ENCODE measurements at places on chromosomes 1 and 21. TPM values are rescaled to one million over a fixed set of nuclear protein-coding genes. Genes with fewer than 3 reads are reported as not detected.
A peak's percentile ranks its signal among the peaks of the same experiment; 100 is the strongest.

GRCh38 chr1:67211589-67212563, 45.6 kb downstream of the IL23R start:
- peak; percentile 19 for DNase-seq

DNA sequence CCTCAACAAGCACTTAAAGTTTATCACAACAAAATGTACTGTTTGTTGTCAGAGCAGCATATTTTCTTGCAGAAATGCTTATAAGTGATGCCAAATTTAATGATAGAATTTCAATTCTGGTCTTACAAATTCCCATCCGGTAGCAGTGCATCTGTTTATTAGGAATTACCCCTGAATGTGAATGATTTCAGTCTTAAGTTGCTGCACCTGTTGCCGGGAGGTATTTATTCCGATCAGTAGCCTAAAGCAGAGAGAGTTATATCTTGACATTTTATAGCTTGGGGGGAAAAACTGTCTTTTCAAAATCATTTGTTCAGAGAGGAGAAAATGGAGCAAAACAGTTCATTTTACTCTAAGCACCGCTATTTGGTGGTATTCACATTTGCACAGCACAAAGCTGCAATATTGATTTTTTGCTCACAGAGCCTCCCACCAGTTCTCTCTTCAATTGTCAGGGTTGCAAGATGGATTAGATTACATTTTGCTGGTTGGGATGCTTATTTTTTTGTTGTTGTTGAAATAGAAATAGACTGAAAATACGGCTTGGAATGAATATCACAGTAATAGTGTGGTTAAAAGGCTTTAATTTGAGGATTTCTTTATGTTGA, 98.6 kb downstream of the ADGRL2 start:
- no peak for DNase-seq

DNA sequence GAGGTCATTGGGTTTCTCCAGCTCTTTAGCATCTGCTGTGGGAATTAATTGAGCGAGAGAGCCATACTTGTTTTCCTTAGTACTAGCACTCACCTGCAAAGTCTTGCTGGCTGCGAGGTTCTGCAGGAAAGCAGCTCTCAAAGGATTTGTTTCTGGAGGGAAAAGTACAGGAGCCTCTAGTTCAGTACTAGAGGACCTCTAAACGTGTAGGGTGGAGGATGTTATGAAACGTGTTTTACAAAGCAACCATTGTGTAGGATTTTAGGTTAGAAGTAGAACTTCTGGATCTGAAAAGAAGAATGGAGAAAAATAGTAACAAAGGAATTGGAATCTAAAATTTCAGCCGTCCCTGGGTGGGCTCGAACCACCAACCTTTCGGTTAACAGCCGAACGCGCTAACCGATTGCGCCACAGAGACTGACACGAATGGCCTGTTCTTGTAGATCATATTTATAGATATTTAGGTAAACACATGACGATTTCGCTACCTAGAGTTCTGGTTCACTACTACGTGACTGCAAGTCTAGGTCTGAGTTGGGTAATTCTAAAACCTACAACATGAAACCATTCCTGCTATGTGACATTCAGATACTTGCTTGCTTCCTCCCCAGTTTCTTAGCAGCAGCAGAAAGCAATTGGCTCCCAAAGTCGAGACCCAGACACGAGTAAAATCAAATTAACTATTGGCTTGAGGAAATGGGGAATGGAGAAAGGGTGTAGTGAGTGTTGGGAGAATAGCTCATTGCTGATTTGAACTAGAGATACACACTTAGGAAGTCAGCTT, 60.2 kb upstream of the CFAP126 start:
- peak; percentile 63 for DNase-seq

DNA sequence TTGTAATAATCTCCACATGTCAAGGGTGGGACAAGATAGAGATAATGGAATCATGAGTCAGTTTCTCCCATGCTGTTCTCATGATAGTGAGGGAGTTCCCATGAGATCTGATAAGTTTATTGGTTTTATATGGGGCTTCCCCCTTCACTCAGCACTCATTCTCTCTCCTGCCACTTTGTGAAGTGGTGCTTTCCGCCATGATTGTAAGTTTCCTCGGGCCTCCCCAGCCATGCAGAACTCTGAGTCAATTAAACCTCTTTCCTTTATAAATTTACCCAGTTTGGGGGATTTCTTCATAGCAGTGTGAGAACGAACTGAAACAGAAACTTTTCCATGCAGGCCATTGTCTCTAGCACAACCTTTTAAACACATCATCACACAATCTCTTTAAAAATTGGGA, 221.5 kb upstream of the BRINP3 start:
- DNase-seq = no peak

The APCS gene
- 0.42 TPM for total RNA-seq

DNA sequence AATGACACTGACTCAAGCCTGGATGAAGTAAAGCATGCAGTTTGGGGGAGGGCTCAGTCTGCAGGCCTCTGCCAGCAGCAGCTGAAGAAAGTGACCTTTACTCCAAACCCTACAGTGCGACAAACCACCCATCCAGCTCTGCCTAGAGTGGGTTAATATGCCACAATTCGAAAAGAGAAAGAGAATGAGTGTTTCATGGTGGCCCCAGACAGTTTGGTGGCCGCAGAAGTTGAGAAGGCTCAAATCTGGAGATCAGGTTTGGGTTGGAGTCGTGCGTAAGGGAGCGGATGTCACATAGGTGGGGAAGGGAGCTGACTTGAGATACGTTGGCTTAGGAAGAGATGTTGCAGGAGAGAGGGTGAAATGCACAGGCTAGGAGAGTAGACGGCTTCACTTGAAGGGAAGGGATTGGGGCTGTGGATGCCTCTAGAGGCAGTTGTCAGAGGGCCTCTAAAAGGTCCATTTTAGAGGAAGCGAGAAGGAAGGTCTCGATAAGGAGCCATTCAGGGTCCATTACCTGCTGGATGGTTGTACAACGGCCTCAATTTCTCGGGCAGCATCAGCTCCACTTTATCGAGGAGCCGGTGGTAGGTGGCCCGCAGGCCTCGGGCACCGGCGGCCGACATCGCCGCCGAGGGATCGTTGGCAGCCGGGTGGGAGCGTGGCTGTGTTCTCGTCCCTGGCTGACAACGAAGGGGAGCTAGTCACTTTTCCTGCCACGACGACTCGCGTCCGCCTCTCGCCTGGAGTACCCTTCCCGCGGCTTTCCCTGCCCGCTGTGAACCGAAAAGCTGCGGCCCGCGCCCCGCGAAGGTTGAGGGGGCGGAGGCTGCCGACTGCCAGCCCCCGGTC, 1.0 kb upstream of the DCAF6 start:
- no peak for DNase-seq

DNA sequence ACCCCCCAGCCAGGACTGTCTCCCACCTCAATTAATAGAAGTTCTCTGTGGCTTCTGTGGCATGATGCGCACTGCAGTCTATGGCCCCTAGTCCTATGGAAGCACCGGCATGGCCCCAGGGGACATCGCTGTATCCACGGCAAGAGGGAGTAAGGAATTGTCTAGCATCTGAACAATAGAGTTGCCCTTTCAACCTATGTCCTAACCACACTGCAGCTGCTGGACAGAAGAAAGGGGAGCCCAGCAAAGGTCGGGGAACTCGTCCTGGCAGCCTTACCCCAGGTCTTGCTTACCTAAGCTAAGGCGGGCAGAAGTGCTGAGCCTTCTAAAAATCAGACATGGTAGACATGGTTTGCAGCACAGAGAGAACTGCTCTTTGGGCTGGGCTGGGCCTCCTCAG, 103.3 kb upstream of the EDN2 start:
- no peak for DNase-seq

GRCh38 chr1:38527373-38527966, 332.1 kb downstream of the RRAGC start:
- DNase-seq = peak; percentile 37

The CD1E gene
- not detected for total RNA-seq

- no peak for DNase-seq
Measured at GRCh38 chr1:60870269-60870865, 212.0 kb upstream of the NFIA start.

The ZNF683 gene
- total RNA-seq = not detected

The RAB3B gene
- 15.1 TPM for total RNA-seq

The MAN1C1 gene
- total RNA-seq = 1.2 TPM

- DNase-seq = no peak
Measured at GRCh38 chr1:60893136-60893930, 189.0 kb upstream of the NFIA start.

DNA sequence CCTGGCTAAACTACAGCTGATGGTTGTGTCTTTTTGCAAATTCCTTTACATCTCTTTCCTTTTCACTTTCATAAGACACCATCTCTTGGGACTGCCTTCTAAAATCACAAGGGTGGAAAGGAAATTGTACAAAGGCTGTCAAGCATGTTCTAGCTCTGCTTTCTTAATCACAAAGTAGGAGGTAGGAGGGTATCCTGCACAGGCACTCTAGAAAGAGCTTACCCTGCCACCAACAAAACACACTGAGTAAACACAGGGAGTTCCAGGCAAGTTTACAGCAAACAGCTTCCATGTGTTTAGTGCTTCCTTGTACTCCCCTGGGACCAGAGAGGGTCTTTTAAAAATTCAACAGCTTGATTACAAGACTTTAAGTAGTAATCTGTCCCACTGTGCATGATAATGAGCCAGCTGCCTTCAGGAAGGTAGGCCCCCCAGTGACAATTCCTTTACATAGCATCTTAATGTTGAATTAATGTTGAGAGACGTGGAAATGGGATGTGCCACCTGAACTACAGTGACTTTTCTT, 2.4 kb downstream of the PLPP3 start:
- peak; percentile 21 for DNase-seq

DNA sequence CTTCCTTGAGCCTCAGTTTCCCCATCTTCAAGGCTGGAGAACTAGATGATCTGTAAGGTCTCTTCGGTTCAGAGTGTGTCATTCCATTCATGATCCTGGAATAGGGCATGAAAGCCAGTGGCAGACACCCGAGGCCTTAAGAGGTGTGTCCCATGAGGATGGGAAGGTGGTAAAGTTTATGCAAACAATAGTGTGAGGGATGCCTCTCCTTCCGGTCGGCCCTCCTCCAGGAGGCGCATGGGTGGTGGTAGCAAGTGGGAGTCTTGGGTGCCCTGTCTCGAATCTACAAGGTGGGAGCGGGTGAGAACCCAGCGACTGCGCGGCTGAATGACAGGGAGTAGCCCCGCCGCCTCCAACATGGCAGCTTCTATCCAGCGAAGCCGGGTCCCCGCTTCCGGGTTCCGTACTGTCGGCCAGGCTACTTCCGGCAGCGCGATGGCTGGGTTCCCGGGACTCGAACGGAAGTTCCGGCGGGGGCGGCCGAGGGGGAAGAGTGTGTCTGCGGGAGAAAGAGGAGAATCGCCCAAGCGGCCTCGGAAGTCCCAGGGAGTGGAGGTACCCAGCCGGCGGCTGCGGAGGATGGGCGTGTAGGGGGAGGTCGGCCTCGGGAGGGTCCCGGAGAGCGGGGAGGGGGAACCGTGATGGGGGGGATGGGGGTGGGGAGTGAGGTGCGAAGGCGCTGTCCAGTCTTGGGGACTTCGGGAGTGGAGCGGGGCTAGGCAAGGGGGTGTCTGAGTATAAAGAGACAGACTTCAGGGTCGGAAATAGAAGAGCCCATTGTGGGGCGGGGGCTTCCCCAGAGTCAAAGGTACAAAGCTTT, at the start of gene LYPLA2:
Gene LYPLA2, plus strand, starts transcription at position 450 of the 820 bp plus-strand sequence. CDS start 1,538 bp downstream, outside the sequence.
- DNase-seq = peak; percentile 75
